ENCODE measurements at places on chromosomes 6 and 20.

GRCh38 chr6:45420083-45420908 is 42.6 kb upstream of the SUPT3H start:
- H3K27ac ChIP-seq, result peak overlapping the region; percentile 96
- H3K4me3 ChIP-seq, result peak overlapping the region; percentile 94
- DNase-seq, result peak; percentile 84
- H3K4me1 ChIP-seq, result peaks cover 54% of the 10 kb centered on the region
- H3K27me3 ChIP-seq, result peaks cover 22% of the 10 kb centered on the region

DNA sequence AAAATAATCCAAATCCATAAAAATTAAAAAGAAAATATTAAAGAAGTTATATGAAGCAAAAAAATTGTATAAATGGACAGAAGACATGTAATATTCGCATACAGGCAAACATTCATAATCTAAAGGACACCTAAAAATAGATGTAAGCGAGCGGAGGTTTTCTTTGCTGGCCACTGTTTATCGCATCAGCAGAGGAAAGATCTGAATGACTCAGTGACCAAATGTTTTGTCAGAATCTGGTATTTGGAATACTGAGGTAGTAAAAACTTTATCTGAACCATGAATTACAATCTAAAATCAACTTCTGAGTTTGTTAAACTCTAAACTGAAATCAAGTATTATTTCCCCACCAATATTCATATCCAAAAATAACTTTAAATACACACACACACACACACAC is 7.8 kb downstream of the TSPYL4 start:
- H3K4me3 ChIP-seq, result no peak overlapping the region
- H3K36me3 ChIP-seq, result peaks cover 4% of the 10 kb centered on the region
- no peak for DNase-seq
- H3K4me1 ChIP-seq, result peaks cover 14% of the 10 kb centered on the region
- H3K27me3 ChIP-seq, result no peaks in the 10 kb centered on the region
- no peak overlapping the region for H3K27ac ChIP-seq

GRCh38 chr20:49279677-49280462 is 2.0 kb upstream of the ZNFX1 start:
- H3K27me3 ChIP-seq, result no peaks in the 10 kb centered on the region
- H3K36me3 ChIP-seq, result peaks cover 92% of the 10 kb centered on the region
- peak overlapping the region; percentile 99 for H3K27ac ChIP-seq
- no peak for DNase-seq
- peak overlapping the region; percentile 99 for H3K4me3 ChIP-seq
- peaks cover 56% of the 10 kb centered on the region for H3K4me1 ChIP-seq

DNA sequence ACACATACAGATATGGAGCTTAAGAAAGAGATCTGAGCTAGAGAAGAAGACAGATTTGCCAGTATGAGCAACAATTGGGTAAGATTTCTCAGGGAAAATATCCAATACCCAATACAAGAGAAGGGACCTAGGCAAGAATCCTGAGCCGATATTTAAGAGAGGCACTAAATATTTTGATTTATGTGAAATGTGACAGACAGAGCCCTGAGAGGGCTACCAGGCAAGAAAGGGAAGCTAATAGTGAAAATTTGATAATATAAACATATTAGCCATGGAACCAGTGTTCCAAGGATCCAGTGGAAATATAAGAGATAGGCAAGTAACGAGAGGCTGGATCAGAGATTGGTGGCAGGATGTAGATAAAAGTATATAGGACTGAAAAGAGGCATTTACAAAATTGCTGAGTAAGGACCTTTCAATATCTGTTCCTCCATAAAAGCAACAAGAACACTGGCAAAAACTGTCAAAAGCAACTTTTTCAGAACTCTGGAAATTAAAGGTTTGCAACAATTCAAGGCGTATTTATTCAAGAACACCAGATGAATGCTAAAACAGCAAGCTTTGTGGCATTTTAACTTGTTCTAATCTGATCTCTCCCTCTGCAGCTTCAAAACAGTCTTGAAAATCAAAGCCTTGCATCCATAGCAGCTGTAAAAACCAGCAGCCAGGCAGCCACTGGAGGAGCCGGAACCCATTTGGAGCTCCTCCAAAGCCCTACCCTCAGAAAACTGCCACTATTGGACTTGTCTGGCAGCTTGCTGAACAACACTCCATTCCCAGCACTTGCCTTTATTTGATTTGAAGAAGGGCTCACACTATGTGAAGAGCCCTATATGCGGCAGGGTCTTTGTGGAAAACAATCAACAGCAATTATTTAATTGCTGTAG is 58.8 kb downstream of the REV3L start:
- no peaks in the 10 kb centered on the region for H3K27me3 ChIP-seq
- peaks cover 23% of the 10 kb centered on the region for H3K4me1 ChIP-seq
- peaks cover 14% of the 10 kb centered on the region for H3K36me3 ChIP-seq
- no peak for DNase-seq
- H3K27ac ChIP-seq, result no peak overlapping the region

GRCh38 chr6:69631552-69632346 is 165.1 kb downstream of the LMBRD1 start:
- peak overlapping the region; percentile 61 for H3K27ac ChIP-seq
- peak overlapping the region; percentile 55 for H3K4me3 ChIP-seq
- peak; percentile 79 for DNase-seq

DNA sequence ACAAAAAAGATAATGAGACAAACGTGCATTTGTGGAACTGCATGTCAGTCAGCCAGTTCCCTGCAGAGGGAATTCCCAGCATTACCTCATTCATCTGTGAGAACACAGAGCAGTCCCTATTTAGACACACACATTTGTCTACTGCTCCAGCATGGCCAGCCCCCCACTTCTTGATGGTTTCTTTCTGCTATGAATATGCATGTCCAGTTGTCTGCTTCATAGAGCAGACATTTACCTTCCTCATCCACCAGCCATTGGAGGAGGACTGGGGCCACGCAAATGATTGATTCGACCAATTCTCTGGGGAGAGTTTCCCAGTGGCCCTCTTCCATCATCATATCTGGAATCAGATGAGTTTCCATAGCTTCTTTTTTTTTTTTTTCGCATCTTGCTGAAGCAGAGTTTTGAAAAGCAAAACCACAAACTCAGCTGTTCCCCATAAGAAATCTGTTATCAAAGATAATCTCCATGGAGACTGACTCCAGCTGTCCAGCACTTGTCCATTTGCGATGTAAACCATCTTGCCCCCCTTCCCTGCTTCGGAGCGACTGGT is 11.8 kb downstream of the ENPP1 start:
- H3K27me3 ChIP-seq, result peaks cover 26% of the 10 kb centered on the region
- no peak overlapping the region for H3K4me3 ChIP-seq
- H3K27ac ChIP-seq, result no peak overlapping the region
- no peaks in the 10 kb centered on the region for H3K4me1 ChIP-seq

- no peaks in the 10 kb centered on the region for H3K36me3 ChIP-seq
- H3K4me1 ChIP-seq, result no peaks in the 10 kb centered on the region
- no peak overlapping the region for H3K4me3 ChIP-seq
- no peak for DNase-seq
- no peak overlapping the region for H3K27ac ChIP-seq
- H3K27me3 ChIP-seq, result peaks cover 4% of the 10 kb centered on the region
Measured at GRCh38 chr6:168415098-168415992, 25.6 kb upstream of the SMOC2 start.

DNA sequence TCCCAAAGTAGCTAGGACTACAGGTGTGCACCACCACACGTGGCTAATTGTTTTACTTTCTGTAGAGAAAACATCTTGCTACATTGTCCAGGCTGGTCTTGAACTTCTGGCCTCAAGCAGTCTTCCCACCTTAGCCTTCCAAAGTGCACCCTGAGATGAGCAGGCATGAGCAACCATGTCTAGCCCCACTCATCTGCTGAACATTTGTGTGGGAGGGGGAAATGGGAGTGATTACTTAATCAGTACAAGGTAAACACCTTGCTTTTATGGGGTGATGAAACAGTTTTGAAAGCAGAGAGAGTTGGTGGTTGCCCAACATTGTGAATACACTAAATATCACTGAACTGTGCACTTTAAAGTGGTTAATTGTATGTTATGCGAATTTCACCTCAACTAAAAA is 5.3 kb downstream of the APMAP start:
- H3K27me3 ChIP-seq, result no peaks in the 10 kb centered on the region
- H3K27ac ChIP-seq, result peak overlapping the region; percentile 64
- no peak for DNase-seq
- H3K4me3 ChIP-seq, result peak overlapping the region; percentile 21

DNA sequence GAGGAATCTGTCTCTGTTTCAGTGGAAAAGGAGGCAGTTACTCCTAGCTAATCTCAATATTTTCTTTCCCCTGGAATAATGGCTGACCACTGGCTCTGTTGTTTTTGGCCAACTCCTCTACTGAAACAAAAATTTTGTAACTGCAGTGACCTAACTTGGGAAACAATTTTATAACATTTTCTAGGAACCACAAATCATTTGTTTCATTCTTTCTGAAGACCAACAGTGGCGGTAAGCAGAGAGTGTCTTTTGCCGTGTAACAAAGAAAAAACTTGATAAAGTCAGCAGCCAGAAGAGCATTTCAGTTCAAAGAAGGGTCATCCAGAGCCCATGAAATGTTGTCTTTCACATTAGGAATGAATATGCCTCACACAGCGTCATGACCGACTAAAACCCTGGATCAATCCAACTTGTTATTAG is 11.8 kb upstream of the BFSP1 start:
- H3K27ac ChIP-seq, result no peak overlapping the region
- H3K27me3 ChIP-seq, result peaks cover 52% of the 10 kb centered on the region
- H3K36me3 ChIP-seq, result no peaks in the 10 kb centered on the region
- DNase-seq, result no peak
- H3K4me1 ChIP-seq, result peaks cover 5% of the 10 kb centered on the region

DNA sequence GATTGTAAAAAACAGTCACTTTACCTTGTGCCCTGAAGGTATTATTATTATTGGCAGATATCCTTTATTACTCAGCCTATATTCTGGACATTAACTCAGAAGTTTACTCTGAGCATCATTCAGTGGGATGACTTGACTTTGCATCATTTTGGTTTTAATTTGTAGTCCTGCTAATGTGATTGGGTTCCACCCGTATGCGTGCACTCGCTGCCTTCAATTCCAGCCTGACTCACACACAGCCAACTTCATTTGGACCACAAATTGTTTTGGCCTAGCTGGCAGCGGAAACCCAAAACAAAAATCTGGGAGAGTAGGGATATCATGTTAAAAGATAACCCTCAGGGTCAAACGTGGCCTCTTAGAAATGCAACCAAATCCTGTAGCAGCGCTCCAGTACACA is 704.4 kb upstream of the SLC35B3 start:
- DNase-seq, result no peak
- no peaks in the 10 kb centered on the region for H3K4me1 ChIP-seq
- H3K4me3 ChIP-seq, result no peak overlapping the region
- no peak overlapping the region for H3K27ac ChIP-seq
- H3K27me3 ChIP-seq, result no peaks in the 10 kb centered on the region

DNA sequence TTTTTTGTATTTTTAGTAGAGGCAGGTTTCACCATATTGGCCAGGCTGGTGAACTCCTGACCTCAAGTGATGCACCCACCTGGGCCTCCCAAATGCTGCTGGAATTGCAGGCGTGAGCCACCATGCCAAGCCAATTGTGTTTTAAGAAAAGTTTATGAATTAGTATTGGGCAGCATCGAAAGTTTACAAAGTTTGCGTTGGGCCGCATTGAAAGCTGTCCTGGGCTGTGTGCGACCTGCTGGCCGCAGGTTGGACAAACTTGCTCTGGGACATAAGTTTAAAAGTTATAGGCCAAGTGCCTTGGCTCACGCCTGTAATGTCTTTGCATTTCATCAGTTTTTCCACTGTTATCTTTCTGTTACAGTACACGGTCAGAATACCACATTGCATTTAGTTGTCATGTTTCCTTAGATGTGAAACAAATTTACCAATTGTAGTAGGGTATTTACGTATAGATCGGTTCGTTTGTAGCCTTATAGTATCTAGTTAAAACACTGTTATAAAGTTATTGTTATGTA is 39.5 kb downstream of the ASXL1 start:
- DNase-seq, result no peak
- no peaks in the 10 kb centered on the region for H3K27me3 ChIP-seq
- H3K27ac ChIP-seq, result no peak overlapping the region
- H3K4me1 ChIP-seq, result peaks cover 27% of the 10 kb centered on the region

DNA sequence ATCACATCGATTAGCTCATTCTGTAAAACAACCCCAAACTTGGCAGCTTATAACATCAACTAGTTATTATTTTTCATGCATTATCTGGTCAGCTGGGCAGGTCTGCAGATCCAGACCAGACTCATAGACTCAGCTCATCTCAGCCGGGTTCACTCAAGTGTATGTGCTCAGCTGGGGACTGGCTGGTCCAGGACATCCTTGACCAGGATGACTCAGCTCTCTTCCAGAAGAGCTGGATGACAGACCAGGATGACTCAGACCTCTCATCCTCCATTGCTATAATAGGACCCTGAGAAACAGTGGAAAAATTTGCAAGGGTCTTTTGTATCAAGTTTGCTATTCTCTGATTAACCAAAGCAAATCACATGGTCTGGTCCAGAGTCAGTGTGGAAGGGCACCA is 312.5 kb upstream of the PLCB4 start:
- no peaks in the 10 kb centered on the region for H3K4me1 ChIP-seq
- peaks cover 3% of the 10 kb centered on the region for H3K27me3 ChIP-seq
- no peaks in the 10 kb centered on the region for H3K36me3 ChIP-seq
- H3K27ac ChIP-seq, result no peak overlapping the region
- H3K4me3 ChIP-seq, result no peak overlapping the region
- DNase-seq, result no peak

DNA sequence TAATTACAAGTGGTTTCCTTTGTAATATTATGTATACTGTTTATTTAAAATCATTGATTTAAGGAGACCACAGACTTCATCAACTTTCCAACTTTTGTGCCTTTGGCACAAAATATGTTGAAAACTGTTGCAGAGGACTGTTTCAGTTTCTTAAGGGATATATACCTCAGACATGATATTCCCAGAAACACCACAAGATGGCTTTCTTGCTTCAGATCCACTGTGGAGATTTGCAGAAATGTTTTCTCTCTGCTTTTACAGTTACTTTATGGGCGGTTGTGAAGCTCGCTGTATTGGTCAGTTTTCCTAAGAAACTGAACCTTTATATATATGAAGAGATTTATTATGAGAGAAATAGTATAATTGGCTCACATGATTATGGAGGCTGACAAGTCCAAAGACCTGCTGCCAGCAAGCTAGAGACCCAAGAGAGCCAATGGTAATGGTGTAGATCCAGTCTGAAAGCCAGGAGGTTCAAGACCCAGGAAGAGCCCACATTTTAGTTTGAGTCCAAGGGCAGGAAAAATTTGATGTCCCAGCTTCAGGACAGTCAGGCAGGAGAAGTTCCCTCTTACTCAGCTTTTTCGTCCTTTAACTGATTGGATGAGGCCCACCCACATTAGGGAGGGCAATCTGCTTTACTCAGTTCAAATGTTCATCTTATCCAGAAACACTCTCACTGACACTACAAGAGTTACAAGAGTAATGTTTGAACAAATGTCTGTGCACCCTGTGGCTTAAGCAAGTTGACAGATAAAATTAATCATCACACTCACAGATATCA is 12.8 kb downstream of the ME1 start:
- no peak overlapping the region for H3K4me3 ChIP-seq
- no peaks in the 10 kb centered on the region for H3K4me1 ChIP-seq
- H3K27me3 ChIP-seq, result no peaks in the 10 kb centered on the region
- H3K36me3 ChIP-seq, result no peaks in the 10 kb centered on the region
- DNase-seq, result no peak
- no peak overlapping the region for H3K27ac ChIP-seq

GRCh38 chr6:135465307-135465706 is 32.2 kb downstream of the AHI1 start:
- H3K27ac ChIP-seq, result no peak overlapping the region
- H3K36me3 ChIP-seq, result peaks cover 75% of the 10 kb centered on the region
- no peaks in the 10 kb centered on the region for H3K27me3 ChIP-seq
- no peak for DNase-seq
- no peak overlapping the region for H3K4me3 ChIP-seq
